ENCODE measurements at places on chromosomes 2 and 18.

DNA sequence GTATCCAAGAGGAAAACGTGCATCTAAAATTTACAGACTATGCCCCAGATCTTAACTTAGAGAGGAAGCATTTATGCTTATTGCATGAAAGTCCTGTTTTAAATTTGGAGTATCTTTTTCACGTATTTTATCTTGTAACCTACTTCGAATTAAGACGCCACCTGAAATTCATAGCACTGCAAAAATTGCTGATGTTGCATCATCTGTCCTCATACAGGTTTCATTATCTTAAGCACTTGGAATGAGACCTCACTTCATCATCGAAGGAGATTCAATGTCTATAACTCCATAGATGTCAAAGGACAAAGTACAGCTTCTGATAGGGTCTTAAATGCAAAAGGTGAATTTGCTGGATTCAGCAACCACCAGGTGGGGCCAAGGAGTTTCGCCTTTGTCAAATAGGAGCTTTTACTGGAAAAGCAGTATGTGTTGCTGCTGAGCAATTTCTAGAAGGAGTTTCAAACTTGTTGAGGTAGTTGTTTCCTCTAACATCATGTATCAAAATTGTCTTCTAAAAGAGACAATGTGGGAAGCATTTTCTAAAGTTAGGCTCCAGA lies 106.4 kb upstream of the CCDC85A start:
- peak; percentile 27 for DNase-seq

GRCh38 chr2:197263077-197263476 lies 47.5 kb downstream of the ANKRD44 start:
- no peak for DNase-seq

GRCh38 chr2:239540174-239540573 lies 139.4 kb upstream of the HDAC4 start:
- no peak for DNase-seq

DNA sequence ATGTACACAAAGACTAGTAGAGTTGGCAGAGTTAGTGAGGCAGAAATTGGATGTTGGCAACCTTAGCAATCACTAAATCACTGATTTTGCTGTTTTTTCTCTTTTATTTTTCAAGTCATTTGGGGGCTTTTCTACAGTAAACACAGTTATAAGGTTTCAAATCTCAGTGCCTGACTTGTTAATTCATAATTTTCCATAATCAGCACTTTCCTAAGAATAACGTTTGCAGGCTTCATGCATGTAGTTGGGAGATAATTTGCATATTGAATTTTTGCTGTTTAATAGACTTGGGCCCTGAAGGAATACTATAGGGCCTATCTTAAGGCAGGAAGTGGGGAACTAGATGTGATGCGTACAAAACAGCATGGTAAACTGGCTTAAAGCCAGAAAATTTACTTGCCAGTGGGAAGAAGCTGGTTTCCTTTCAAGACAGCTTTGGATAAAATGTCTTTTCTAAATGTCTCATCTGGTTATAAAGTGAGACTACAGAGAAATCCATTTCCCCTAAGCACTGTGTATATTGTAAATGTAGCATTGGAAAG lies 127.2 kb upstream of the SMIM21 start:
- DNase-seq, result no peak

- DNase-seq, result no peak
Measured at GRCh38 chr2:236527159-236527630, 42.4 kb upstream of the ACKR3 start.

Measured in head of caudate nucleus (tissue), 42 donors.